ENCODE measurements at places on chromosomes 7 and 10.

DNA sequence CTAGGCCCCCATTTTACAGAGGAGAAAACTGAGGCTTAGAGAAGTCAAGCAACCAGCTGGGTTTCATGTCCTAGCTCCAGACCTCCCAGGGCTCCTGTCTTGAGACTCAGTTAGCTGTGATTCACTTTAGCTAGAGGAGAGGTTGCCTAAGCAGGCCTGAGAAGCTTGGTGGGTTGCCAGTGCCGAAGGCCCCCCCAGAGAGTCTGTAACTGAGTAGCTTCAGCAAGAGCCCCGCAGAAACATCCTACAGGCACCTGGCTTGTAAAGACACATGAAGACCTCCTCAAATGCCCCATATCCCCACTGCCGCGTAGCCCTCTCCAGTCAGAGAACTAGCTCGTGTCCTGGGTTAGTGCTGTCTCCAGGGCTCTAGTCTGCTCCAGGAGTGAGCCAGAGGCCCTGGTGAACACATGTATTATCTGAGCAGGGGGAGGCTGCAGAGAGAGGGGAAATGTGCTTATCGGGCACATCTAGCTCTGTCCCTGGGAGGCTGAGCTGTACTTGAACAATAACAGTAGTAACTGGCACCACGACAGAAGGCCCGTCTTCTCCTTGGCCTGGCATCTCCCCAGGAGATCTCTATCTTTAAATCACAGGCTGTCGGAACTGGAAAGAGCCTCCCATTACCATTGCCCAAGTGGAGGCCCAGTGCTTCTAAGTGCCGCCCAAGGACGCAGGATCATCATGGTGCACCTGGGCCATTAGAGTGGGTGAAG, 28.9 kb downstream of the UNC5B start:
- DNase-seq = no peak

GRCh38 chr10:110802551-110803238, 69.0 kb upstream of the PDCD4 start:
- peak; percentile 20 for DNase-seq

GRCh38 chr7:42278344-42278743, 41.3 kb upstream of the GLI3 start:
- DNase-seq = no peak

DNA sequence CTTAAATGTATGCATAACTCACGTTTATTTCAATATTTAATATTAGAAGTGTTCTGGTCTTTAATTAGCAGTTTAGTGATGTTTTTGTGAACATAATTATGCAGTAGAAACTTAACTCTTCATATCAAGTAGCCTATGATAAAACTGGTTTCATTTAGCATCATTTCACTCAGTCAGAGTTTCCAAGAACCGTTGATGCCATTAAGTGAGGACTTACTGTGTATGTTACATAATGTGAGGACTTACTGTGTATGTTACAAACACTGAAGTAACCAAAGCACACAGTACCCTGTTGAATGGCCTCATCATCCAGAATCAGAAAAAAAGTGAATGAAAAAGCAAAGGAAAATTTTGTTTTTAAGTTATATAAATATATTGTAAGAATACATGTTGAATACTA, 32.9 kb upstream of the PBLD start:
- no peak for DNase-seq

DNA sequence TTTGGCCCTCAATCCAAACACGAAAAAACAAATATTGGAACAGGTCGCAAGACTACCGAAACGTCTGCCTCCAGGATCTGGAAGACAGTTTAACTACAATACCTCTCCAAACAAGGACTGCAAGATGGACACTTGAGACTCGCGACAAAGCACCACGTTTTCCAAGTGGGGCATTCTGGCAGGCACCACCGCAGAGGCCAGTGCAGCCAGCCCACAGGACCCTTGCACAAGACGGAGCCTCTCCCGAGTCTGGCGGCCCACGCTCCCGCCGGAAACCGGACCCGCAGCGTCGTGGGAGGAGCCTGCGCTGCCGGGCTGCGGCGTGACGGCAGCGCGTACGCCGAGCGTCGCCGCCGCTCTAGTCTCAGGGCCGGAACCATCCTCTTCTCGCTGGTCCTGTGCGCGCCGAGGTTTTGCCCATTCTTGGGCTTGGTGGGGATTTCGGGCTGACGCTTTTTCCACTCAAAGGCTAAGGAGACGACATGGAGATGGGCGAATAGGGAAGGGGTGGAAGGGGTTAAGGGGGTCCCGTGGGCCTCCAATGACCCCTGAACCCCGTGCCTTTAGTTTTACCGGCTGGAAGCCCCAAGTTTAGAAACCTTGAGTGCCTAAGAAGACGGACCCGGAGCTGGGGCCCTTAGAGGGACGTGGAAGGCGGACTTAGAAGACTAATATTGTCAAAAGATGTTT, at the start of gene ORC5:
Gene ORC5, minus strand, starts transcription at position 283 of the 690 bp plus-strand sequence. Its CDS starts 109 bp downstream, at position 174.
- DNase-seq = peak; percentile 72

DNA sequence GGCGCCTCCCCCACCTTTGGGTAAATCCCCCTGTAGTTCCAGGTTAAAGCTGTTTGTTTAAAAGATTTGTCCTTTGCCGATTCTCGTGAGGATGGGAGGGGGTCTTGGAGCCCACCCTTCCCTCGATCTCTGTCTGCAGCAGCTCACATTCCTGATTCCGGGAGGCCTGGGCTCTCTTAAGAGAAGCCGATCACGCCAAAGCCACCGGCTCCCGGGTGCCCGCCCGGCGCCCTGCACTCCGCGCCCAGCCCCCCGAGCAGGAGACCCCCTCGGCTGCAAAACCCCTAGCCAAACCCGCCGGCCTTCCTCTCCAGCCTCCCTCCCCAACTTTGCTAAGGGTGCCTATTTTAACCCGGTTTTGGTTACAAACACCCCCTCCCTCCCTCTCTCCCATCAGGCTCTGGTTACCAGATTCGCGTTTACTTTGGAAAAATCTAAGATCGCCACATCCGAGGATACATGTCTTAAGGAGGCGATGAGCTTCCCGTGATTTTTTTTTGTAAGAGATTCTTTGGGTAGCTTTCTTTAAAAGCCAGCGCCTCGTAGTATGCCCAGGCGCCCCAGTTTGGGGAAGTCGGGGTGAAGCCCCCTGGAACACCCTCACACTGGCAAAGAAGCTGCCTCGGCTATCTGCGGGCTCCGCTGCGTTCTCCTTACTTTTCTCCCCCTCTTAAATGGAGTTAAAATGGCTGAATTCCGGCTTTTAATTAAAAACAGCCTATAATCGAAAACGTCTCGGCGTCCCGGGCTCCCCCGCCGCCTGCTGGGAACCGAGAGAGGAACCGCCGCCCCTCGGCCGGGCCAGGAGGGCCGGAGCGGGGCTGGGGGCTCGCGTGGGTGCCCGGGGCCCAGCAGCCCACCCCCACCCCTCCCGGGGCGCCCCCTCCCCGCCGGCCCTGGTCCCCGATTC, 983 bp downstream of the TNRC18 start:
- no peak for DNase-seq

- no peak for DNase-seq
Observed at GRCh38 chr10:44966816-44967509, 7.4 kb downstream of the RASSF4 start.

DNA sequence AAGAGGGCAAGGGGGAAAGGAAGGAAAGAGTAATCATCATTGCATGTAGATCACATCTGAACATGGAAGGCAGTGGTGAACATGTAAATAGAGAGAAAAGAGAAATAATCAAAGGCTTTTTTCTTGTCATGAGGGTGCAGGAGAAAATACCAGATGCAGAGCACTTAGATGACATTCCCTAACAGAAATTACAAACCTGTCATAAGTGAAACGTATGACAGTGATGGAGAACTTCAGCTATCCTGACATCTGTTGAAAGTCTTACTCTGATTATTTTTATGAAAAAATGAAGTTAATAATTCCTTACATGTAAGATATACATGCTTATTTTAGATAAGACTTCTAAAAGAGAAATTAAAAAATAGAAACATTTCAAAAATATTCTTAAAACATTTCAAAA, 54.7 kb downstream of the BRAF start:
- no peak for DNase-seq

DNA sequence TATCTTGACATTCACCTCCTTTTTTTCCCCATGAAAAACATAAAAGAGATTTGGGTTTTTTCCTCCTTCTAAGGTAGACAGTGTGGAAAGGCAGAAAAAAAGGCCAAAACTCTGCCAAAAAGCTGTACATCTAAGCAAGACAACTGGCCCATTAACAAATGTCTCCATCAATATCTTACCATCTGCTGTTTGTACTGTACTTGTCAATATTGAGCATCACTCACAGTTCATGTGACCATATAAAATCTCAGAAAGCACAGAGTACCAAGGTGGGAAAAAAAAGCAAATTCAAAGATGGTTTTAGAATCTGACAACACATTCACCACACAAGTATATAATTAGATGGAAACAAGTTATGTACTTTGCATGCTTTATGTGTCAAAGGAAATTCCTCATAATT, 52.6 kb downstream of the CACNA2D1 start:
- no peak for DNase-seq

DNA sequence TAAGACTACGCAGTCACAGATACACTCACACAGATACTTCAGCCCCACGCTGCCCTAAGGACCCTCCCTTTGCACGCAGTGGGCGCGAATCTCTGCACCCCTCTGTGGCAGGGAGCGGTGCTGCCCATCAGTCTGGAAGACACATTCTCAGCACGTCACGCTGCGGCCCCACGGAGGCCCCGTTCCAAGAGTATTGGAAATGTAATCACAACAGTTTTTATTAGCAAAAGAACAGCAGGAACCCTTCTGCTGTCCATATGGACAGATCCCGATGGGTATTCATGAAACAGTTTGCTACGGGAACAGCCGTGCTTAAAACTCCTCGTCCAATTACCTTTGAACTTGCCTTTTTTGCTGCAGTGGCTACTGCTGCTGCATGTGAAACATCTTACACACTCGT, 131.0 kb downstream of the RPS24 start:
- DNase-seq = no peak

DNA sequence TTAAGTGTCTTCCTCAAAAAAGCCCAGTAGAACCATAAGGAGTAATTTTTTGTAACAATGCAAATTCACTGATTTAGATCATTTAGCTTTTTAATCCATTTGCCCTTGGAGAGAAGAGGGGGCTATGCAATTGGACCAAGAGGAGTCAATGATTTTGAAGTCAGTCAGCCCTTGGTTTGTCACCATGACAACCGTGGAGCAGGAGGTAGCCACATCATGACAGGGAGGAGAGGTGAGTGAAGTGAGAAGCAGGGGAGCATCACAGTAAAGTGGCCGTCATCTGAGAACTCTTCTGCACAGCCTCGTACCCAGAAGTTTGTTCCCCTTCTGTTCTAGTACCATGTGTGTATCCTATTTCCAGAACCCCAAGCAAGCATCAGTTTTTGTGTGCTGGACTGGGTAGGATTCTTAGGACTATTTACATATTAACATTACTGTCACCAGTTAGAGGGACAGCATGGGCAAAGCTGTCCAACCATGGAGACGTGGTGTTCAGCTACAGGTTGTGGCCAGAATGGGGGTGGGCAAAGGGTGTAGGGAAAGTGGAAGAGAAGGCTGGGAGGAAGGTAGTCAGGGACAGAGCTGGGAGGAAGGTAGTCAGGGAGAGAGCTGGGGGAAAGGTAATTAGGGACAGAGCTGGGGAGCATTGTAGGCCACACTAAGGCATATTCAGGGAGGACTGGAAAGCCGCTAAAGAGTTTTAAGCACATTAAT, 13.1 kb downstream of the UBE3C start:
- DNase-seq = no peak

DNA sequence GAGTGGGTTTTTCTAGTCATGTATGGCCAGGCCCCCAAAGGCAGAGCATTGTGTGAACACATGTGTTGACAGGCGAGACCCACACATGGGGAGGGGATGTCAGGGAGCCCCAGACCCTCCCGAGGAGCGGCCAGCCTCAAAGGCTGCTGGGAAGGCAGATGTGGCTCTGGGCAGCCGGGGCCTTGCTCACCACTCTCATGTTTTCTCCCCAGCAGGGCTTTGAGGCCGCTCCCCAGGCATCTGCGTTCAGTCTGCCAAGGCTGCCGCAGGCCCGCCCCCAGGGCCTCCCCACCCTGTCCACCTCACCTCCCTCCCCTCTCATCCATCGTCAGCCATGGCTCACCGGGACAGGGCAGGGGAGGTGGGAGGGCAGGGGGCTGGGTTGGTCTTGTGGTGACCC, 16.6 kb upstream of the VSIR start:
- no peak for DNase-seq

- no peak for DNase-seq
Observed at GRCh38 chr10:10828623-10829022, 189.0 kb upstream of the CELF2 start.

DNA sequence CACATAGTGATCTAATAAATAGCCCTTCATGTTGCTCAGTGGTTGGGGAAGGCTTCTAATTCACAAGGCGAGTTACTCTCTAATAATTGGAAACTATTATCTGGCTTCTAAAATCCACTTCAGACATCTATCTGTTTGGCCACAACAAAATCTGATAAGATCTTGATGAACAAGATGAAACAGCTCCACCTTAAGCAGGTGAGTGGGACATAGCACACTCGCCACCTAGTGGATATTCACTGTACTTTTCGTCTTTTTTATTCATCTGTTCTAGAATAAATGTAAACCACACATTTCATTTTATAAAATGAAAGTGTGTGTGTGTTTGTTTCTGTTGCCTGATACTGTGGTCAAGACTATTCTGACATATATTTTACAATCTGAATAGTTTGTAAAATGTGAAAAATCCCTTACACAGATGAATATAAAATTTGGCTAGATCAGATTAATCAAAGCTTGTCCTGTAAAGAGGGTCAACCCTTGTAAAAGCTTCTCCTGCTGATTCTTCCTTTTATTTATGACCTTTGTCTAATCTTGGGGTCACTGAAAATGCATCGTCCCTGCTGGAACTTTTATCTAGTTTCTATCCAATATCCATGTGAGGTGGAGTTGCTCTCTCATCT, 26.5 kb upstream of the CNTNAP2 start:
- DNase-seq = peak; percentile 8

GRCh38 chr7:44767134-44767911, 18.7 kb downstream of the ZMIZ2 start:
- DNase-seq = no peak

- no peak for DNase-seq
Observed at GRCh38 chr10:3499120-3499519, 285.9 kb downstream of the KLF6 start.

GRCh38 chr7:78499283-78499682, 700.7 kb downstream of the PHTF2 start:
- DNase-seq = no peak

DNA sequence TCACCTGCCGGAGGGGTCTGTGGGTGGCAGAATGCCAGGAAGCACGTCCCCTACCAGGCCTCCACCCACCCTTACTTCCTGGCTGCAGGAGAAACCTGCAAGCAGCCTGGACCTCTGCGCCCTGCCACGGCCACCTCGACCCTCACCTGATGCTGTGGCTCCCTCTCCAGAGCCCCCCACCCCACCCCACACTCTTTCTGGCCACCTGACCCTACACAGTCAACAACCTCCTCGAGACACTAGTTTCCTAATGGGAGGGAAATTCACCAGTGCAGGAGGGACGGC, 91.3 kb downstream of the PRKAG2 start:
- no peak for DNase-seq

All from GM19239 (cell line).